ENCODE measurements at places on chromosomes 7 and 10.

GRCh38 chr7:101816595-101817470, 593 bp upstream of the CUX1 start:
- no peak for DNase-seq

GRCh38 chr7:12954380-12955033, 267.1 kb downstream of the ARL4A start:
- DNase-seq = no peak

GRCh38 chr10:109956454-109957091, 33.3 kb upstream of the XPNPEP1 start:
- no peak for DNase-seq

GRCh38 chr7:130758429-130759056, 24.5 kb upstream of the KLF14 start:
- DNase-seq = no peak

GRCh38 chr7:78634093-78634492, 819.4 kb downstream of the MAGI2 start:
- no peak for DNase-seq

DNA sequence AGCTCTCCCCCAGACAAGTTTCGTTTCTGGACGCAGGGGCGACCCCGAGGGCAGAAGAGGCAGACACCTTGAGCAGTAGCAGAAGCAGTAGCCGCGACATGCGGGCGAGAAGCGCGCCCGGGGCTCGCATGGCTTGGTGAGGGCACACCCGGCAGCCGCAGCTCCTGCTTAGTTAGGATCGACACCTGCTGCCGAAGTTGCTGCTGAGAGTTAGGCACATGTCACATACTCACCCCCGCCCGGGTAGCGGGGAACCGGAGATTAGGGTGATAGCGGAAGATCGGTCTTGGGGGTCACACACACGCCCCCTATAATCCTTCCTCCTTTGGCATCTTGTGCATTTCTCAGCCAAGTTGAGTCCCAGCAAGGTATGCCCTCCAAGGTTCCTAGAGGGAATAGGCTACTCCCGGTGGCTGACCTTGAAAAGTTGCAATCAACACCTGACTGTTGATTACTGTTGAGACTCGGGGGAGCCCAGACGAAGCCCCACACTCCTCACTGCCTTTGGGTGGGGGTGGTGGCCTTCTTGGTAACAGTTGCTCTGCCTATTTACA, 668 bp downstream of the GPR37 start:
- DNase-seq = no peak

DNA sequence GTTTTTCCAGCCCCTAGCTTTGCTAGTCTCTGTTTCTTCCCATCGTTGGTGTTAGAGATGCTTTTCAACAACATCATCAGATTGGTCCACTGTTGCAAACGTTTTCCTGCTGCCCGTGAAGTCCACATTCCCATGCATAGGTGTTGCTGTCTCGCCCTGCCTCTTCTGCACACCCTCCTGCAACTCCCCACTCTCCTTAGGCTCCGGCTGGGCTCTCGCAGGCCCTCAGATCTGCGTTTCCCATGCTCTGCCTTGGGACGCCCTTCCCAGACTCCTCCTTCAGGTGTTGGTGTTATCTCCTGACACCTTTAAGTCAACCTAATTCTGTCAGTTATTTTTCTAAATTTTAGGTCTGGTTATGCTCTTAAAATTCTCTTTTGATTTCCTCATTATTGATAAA, 55.0 kb downstream of the ZMYND11 start:
- DNase-seq = no peak

GRCh38 chr10:78286186-78286585, 252.5 kb downstream of the RPS24 start:
- DNase-seq = no peak

- DNase-seq = no peak
Observed at GRCh38 chr10:99080275-99080945, 155.2 kb downstream of the HPSE2 start.

- DNase-seq = no peak
Observed at GRCh38 chr10:111246136-111246535, 169.3 kb downstream of the ADRA2A start.

DNA sequence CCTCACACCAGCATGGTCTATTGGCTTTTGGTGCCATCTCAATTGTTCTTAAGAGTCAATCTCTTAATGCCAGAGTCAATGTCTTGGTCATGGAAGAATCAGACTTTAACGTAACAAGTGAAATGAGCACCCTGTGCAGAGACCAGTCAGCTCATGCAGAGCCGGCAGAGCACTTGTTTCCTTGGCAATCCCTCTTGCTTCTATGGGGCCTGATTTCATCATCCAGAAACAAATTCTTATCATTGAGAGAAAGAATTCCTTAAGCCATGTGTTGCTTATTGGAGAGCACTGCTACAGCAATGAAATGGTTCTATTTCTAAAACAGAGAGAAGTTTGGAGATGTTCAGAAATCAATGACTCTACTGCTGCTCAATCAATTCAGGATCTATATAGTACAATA, 212.8 kb downstream of the IPMK start:
- DNase-seq = no peak

DNA sequence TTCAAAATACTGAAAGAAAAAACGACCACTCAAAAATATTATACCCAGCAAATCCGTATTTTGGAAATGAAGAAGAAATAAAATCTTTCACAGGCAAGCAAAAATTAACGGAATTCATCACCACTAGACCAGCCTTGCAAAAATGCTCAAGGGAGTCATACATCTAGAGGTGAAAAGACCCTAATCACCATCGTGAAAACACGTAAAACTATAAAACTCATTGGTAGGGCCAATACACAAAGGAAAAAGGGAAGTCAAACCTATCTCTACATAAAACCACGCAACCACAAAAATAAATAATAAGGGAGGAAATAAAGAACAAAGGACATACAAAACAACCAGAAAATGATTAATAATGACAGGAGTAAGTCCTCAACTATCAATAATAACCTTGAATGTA, 6.6 kb upstream of the AKR1B1 start:
- no peak for DNase-seq

DNA sequence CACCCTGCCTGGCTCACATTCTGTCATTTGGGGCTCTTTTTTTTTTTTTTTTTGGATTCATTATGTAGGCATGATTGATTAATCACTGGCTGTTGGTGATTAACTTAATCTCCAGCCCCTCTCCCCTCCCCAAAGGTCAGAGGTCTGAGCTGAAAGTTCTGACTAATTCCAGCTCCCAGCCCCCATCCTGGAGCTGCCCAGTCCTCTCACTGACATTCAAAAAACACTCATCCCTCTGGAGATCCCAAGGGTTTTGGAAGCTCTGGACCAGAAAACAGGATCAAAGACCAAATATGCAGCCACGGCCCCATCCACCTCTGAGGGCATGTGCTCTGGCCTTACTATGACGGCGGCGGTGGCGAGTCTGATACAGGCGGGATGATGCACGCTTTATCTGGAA, 53.8 kb downstream of the RBM17 start:
- no peak for DNase-seq

DNA sequence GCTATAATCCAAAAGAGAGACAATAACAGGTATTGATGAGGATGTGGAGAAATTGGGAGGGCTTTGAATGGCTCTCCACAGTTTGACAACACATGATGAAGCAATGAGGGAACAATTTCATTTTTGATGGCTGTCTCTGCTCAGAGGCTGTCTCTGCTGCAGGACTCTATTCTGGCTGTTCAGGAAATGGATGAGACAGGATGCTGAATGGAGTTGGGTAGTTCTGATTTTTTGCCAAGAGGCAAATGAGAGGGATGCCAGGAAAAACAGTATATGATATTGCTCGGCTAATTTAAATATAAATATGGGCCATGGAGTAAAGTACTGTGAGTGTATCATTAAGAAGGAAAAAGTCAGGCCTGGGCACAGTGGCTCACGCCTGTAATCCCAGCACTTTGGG, 16.8 kb downstream of the APBB1IP start:
- no peak for DNase-seq

GRCh38 chr10:129851941-129852640, 112.0 kb downstream of the EBF3 start:
- DNase-seq = no peak

- DNase-seq = no peak
Observed at GRCh38 chr7:116683786-116684185, 11.8 kb downstream of the MET start.

- DNase-seq = no peak
Observed at GRCh38 chr10:100652406-100653135, 92.8 kb upstream of the PAX2 start.

GRCh38 chr10:130340816-130341215, 204.6 kb downstream of the GLRX3 start:
- DNase-seq = no peak

- DNase-seq = no peak
Observed at GRCh38 chr10:123016228-123016627, 7.4 kb downstream of the ACADSB start.

GRCh38 chr7:105849122-105849855, 27.1 kb downstream of the ATXN7L1 start:
- DNase-seq = peak; percentile 29

DNA sequence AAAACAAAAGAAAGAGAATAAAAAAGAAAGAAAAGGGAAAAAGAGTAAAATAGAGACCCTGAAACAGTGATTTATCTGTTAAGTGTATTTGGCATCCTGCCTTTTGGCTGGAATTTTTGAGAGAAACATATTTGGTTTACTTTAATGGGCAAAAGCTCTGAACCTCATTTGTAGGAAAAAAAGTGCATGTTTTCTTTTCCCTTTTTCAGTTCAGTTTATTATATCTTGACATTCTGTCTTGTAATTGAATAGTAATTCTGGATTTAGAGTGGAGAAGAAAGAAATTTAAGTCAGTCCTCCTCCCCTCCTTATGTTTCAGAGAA, 69.5 kb downstream of the ARID5B start:
- DNase-seq = no peak

DNA sequence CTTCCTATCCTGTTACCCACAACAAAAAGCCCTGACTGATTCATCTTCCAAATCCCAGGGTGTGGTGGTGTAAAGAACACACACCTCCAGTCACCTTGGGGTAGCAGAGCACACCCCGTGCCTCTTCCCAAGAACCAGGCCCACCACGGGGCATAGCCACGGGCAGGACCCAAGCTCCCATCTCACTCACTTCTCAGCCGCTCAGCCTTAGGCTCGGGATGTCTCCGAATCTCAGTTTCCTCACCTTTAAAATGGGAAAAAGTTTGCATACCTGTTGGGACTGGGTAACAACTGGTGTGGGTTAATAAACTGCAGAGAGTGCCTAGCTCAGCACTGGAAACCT, 139.0 kb downstream of the FGFR2 start:
- DNase-seq = no peak

GRCh38 chr10:110827875-110828274, 43.9 kb upstream of the PDCD4 start:
- no peak for DNase-seq

DNA sequence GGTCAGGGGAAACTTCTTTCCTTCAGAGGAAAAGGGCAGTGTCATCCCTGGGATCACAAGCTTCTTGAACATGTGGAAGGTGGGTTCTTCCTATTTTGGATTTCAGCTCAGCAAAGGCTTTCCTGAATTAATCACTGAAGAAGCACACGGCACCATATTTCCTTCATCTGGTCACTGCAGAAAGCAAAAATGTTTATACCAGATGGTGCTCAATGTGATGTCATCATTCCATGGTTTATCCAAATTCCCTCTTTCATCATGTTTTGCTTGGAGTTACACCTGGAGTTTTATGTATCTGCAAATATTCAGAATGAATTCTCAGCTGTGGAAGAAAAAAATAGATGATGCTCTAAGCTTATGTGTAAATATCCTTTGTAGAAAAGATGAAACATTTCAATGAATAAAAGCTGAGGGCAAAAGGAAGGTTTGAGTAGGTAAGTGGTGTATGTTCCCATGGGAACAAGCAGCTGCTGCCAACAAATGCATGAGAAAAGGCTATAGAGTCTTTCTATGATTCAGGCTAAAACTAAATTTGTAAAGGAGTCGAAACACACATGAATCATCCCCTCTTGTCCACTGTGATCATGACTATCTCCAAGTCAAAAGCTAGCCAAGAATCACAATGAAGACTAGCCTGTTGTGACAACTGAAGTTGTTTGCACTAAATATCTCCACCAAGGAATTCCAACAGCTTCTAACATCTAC, 26.9 kb upstream of the BPGM start:
- no peak for DNase-seq

DNA sequence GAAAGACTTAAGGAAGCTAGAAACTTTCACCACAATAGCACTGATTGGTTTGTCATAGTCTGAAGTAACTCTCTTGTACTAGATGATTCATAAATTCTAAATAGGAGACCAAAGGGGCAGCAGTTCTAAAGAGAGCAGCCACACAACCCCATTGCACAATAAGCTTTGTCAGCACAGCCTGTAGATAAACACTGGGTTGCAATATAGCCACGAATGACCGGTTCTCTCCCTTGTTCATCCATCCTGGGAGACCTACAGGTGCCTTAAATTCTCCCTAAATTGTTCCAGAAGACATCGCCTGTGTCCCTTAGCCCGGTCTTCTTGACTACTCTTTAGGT, 167.0 kb downstream of the SNX13 start:
- no peak for DNase-seq

DNA sequence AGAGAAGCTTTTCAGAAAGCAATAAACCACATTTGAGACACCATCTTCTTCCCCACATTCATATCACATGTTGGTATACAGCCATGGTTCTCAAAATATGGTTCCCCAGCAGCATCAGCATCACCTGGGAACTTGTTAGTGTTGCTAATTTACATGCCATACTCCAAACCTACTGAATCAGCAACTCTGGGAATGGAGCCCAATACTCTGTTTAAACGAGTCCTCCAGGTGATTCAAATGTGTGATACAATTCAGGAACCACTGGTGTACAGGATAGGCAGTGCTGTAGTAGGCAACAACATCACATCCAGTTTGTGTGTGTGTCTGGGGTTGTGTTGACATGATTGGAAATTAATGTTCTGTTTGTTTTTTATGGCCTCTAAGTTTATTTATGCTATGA, 47.7 kb downstream of the ZNF277 start:
- DNase-seq = no peak

- no peak for DNase-seq
Observed at GRCh38 chr10:48517482-48517881, 87.4 kb downstream of the ARHGAP22 start.

GRCh38 chr10:9209105-9209798, 1154.8 kb downstream of the GATA3 start:
- peak; percentile 76 for DNase-seq

- no peak for DNase-seq
Observed at GRCh38 chr10:112389271-112389822, 15.4 kb downstream of the ACSL5 start.

- no peak for DNase-seq
Observed at GRCh38 chr7:25861601-25862260, 290.3 kb upstream of the NFE2L3 start.

All from activated T-cell treated with anti-CD3 and anti-CD28 coated beads for 1 hour (primary cell).